ENCODE measurements at places on chromosomes 13 and 19.

- DNase-seq, result no peak
These were observed 200.2 kb upstream of the SLITRK1 start for GRCh38 chr13:84082462-84082861.

GRCh38 chr19:58569943-58570670 is 3.0 kb downstream of the MZF1 start:
- peak; percentile 2 for DNase-seq

DNA sequence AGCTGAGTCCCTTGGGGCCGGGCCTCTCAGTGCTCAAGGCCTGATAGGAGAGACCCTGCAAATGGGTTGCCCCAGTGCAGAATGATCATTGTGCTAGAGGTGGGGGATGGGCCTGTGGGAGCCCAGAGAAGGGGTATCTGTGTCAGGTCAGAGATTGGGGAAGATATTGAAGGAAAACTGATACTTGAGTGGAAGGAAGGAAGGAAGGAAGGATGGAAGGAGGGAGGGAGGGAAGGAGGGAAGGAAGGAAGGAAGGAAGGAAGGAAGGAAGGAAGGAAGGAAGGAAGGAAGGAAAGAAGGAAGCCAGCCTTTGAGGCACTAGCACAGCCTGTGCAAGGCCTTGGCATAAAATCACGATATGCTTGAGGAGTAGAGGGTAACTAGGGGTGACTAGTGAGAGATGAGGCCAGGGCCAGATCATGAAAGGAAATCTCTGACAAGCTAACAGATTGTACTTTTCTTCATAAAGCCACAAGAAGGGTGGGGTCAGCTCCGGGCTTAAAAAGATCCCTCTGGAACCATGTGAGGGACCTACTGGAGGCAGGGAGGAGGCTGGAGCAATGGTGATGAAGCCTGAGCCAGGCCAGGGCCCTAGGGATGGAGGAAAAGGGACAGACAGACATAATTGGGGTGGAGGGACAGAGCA is 11.4 kb downstream of the PTH2 start:
- no peak for DNase-seq

GRCh38 chr19:54937926-54938325 is 9.4 kb downstream of the NLRP7 start:
- peak; percentile 30 for DNase-seq

DNA sequence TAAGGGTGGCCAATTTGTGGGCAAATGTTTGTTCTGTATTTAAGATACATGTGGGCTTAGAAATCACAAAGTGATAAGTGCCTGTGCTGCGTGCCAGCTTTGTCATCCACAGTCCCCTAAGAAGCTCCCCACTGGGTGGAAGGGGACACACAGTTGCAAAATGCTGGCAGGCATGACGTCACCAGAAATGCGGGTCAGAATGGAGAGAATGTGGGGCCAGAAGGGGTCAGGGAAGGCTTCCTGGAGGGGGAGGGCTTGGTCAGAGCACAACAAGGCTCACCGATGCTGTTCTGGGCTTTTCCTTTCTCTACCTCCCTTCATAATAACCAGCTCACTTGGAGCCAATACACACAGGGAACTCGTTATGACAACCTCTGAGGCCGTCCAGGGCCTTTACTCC is 207.3 kb downstream of the URI1 start:
- DNase-seq, result no peak

- no peak for DNase-seq
These were observed 5.8 kb downstream of the MLLT1 start for GRCh38 chr19:6273701-6274601.

DNA sequence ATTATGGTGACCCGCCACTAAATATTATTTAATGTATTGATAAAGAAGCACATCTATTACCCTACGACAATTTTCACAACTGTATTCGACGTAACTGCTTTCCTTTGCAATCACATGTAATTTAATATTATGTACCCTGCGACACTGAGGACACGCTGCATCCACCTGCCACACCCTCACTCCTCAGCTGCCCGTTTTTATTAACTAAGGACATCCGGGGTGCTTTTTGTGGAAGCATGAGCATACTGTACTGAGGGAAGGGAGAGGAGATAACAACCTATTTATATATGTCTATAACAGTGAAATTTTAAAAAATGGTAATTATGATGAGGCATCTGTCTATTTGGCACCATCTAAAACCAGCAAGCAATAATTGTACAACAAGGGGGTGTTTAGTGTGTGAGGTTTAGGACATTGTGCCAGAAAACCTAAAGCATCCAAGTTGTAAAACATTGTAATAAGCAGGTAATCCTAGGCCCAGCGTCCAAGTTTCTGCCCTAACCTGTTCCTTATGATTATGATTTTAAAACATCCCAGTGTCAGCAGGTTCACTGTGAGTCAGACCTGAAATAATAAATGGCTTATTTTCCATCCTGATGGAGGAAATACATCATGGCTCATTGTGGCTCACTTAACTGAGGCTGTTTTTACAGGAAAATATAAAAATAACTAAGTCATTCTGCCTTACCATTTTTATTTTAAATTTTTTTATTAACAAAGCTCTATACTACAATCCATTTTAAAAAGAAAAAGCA is 56.3 kb downstream of the FOXO1 start:
- DNase-seq, result no peak

- DNase-seq, result no peak
These were observed 13.9 kb downstream of the TTYH1 start for GRCh38 chr19:54429176-54429495.

GRCh38 chr13:114078461-114079451 is 53.7 kb downstream of the RASA3 start:
- no peak for DNase-seq

GRCh38 chr19:35363711-35364425 is 5.6 kb downstream of the FFAR3 start:
- no peak for DNase-seq

- no peak for DNase-seq
These were observed 1.8 kb upstream of the KCTD15 start for GRCh38 chr19:33794683-33795369.

DNA sequence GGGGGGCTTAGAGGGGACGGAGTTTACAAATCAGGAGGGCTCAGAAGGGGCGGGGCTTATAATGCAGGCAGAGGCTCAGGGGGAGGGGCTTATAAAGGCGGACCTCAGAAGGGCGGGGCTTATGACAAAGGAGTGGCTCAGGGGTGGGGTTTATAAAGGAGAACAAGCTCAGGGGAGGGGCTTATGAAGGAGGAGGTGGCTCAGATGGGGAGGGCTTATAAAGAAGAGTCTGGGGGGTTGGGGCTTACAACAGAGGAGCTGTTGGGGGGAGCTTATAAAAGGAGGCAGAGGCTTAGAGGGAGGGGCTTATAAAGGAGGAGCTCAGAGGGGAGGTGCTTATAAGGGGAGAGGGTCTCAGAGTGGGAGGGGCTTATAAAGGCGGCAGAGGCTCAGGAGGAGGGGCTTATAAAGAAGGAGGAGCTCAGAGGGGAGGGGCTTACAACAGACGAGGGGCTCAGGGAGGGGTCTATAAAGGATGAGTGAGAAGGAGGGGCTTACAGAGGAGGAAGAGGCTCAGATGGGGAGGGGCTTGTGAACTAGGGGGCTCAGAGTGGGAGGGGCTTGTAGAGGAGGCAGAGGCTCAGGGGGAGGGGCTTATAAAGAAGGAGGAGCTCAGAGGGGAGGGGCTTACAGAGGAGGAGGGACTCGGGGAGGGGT is 1.0 kb downstream of the SMIM24 start:
- peak; percentile 47 for DNase-seq

- no peak for DNase-seq
These were observed 734.9 kb upstream of the PCDH9 start for GRCh38 chr13:67964986-67965385.

DNA sequence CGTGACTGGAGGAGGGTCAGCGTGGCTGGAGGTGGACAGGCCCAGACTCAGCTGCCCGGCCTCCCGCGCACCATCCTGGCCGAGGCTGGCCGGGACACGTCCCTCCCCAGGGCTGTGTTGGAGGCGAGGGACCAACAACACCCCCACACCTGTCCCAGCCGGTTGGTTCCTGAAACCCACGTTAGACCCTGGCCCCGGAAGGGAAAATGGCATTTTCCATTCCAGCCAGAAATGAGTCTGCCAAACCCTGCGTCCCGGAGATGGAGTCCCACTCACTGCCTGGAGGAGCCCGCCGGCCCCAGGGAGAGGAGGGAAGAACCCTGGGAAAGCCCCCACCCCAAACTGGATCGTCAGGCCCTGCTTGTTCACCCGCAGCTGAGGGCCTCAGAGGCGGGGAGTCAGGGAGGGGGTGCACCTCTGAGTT is 4.8 kb upstream of the WDR18 start:
- no peak for DNase-seq
